ENCODE measurements at places on chromosomes 6 and 20. TPM values are rescaled to one million over a fixed set of nuclear protein-coding genes. Genes with fewer than 3 reads are reported as not detected.

Gene XKR7
- 0.07 TPM for total RNA-seq

GRCh38 chr6:55184782-55185530 is 10.6 kb downstream of the HCRTR2 start:
- H3K36me3 ChIP-seq: no peaks in the 10 kb centered on the region
- no peaks in the 10 kb centered on the region for H3K4me1 ChIP-seq
- H3K27me3 ChIP-seq: no peaks in the 10 kb centered on the region
- H3K27ac ChIP-seq: no peak overlapping the region

- H3K4me1 ChIP-seq: no peaks in the 10 kb centered on the region
- DNase-seq: no peak
- H3K27ac ChIP-seq: no peak overlapping the region
These were observed 21.1 kb downstream of the ENPP1 start for GRCh38 chr6:131828951-131829350.

GRCh38 chr6:48990739-48991138 is 472.3 kb downstream of the MMUT start:
- H3K4me1 ChIP-seq: no peaks in the 10 kb centered on the region
- no peaks in the 10 kb centered on the region for H3K36me3 ChIP-seq
- H3K27ac ChIP-seq: no peak overlapping the region
- no peaks in the 10 kb centered on the region for H3K27me3 ChIP-seq

GRCh38 chr6:170066679-170067078 is 224.2 kb downstream of the DLL1 start:
- no peak for DNase-seq
- H3K27ac ChIP-seq: no peak overlapping the region
- H3K27me3 ChIP-seq: no peaks in the 10 kb centered on the region
- no peaks in the 10 kb centered on the region for H3K36me3 ChIP-seq
- no peak overlapping the region for H3K4me3 ChIP-seq
- H3K4me1 ChIP-seq: no peaks in the 10 kb centered on the region

DNA sequence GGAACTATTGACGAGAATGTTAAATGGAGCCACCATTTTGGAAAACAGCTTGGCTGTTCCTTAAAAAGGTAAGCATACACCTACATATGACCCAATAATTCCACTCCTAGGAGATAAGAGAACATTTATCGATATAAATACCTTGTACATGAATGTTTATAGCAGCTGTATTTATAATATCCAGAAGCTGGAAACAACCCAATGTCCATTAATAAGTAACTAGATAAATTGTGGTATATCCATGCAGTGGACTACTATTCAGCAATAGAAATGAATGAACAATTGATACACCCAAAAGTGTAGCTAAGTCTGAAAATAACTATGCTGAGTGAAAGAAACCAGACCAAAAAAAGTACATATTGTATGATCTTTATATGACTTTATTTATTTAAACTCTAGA is 42.2 kb upstream of the ADIG start:
- no peaks in the 10 kb centered on the region for H3K4me1 ChIP-seq
- H3K36me3 ChIP-seq: peaks cover 88% of the 10 kb centered on the region
- no peak for DNase-seq
- no peak overlapping the region for H3K4me3 ChIP-seq
- no peaks in the 10 kb centered on the region for H3K27me3 ChIP-seq

DNA sequence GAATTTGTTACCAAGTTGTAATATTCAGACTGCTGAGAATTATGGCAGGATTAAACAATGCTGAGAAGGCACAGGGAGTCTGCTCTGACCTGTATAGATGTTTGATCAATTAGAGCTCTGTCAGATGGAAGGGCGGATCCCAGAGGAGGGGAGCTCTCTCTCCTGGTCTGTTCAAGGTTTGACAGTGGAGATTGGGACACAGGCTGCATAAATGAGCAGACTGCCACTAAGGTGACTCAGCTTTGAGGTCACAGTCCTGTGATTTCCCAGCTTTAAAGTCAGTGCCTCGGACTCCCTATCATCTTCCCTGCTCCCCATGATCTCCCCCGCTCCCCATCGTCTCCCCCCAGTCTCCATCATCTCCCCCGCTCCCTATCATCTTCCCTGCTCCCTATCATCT is 59.2 kb upstream of the SLC22A23 start:
- no peak overlapping the region for H3K4me3 ChIP-seq
- H3K36me3 ChIP-seq: no peaks in the 10 kb centered on the region
- H3K4me1 ChIP-seq: no peaks in the 10 kb centered on the region
- peaks cover 2% of the 10 kb centered on the region for H3K27me3 ChIP-seq

DNA sequence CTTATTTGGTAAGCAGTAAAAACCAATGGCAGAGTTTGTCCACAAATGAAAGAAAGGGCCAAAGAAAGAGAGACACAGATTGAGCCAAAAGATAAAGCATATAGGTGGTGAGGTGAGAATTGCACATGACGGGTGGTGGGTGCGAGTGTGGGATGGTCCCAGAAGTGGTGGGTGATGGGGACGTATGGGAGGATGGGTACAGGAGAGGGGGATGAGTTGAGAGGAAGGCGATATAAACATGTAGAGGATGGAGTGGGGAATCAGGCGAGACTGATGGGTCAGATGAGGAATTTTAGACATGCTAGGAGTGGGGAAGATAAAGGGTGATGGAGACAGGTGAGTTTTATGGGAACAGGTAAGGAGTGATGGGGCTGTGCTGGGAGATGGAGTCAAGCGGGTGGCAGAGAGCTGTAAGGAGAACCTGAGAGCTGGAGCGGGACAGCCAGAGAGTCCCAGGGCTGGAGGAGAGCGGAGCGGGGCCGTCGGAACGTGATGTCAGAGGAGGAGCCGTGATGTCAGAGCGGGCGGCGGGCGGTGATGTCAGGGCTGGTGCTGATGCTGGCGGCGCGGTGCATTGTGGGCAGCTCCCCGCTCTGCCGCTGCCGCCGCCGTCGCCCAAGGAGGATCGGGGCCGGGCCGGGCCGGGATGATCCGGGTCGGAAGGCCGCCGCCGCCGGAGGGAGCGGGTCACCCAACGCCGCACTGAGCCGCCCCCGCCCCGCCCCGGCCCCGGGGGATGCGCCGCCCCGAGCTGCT is at the start of gene TTBK1:
TTBK1 (plus strand) TSS at position 574 of the 756 bp plus-strand sequence. CDS start 3,180 bp downstream, outside the sequence.
- H3K27me3 ChIP-seq: peaks cover 23% of the 10 kb centered on the region
- H3K27ac ChIP-seq: no peak within 1 kb of the TSS
- H3K36me3 ChIP-seq: no peaks in the 10 kb centered on the region
- peaks cover 16% of the 10 kb centered on the region for H3K4me1 ChIP-seq

- H3K4me3 ChIP-seq: no peak overlapping the region
- no peaks in the 10 kb centered on the region for H3K36me3 ChIP-seq
These were observed 18.5 kb upstream of the ISM1 start for GRCh38 chr20:13202565-13202964.

Measured in CD4-positive, CD25-positive, alpha-beta regulatory T cell (primary cell).